ENCODE measurements at places on chromosomes 1 and 21.

GRCh38 chr1:70941563-70941962, 106.1 kb downstream of the PTGER3 start:
- DNase-seq = no peak

DNA sequence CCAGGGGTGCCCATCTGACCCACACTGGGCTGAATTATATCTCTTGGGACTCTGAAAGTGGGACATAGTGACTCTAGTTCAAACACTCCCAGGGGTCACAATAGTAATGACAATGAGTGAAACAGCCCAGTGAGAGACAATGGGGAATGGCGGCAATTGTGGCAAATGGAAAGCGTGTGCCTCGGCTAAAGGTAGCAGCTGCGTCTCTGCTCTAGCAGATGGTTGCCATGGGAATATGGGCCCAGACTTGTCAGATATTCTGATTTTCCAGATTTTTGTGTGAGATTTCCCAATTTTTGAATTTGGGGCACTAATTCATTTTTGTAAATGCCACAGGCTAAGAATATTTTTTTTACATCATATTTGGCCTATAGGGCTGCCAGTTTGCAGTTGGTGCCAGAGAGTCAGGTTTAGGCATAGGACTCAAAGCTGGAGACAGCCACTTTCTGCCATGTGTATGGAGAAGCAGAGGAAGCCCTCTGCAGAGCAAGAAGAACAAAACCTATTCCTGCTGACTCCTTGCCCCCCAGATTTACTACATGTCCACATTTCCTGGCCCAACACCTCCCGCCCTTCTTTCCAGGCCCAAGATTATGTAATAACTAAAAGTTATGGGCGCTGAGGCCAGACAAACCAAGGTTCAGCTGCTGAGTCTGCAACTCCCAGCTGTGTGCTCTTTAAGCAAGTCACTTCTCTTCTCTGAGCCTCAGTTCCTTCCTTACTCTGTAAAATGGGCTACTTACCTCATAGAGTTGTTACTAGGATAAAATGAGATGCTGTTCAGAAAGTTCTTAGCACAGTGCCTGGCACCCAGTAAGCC, 21.6 kb upstream of the PTP4A2 start:
- DNase-seq = no peak

GRCh38 chr1:101365878-101366277, 129.1 kb downstream of the S1PR1 start:
- no peak for DNase-seq

DNA sequence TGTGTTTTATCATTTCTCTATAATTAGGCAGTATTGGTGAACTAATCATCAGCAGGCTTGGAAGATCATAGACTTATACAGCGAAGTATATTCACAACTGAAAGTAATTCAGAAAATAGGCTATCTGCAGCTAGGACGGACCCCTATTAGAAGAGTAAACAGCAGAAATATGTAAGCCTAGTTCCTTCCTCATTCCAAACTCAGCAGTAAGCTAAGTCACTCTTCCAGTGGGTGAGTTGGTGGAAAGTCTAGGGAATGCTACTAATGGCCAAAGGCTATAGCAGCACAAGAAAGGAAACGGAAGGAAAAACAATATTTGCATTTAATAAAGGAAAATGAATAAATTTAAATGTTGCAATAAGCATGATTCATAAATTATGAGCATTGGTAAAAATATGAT, 918.1 kb upstream of the TMPRSS15 start:
- no peak for DNase-seq

DNA sequence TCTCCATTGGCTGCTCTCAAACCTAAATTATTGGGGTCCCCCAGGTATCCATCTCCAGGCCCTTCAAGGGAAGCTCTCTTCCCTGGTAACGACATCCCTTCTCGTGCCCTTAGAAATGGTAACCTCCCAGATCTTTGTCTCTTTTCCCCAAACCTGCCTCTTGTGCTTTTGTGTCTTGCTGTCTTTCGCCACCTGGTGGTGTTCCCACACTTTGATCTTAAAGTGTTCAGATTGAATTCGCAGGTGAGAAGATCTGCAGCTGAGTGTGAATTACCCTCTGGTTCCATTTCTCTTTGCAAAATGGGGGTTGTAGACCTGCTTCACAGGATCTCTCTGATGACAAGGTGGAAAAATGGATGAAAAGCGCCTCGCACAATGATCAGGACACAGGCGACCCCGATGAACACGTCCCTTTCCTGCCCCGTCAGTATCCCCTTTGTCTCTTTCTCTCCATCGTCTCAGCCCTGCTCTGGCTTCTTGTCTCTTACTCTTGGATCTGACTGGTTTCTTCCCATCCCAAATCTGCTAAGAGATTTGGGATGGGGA, 53.1 kb downstream of the DOP1B start:
- DNase-seq = peak; percentile 82

DNA sequence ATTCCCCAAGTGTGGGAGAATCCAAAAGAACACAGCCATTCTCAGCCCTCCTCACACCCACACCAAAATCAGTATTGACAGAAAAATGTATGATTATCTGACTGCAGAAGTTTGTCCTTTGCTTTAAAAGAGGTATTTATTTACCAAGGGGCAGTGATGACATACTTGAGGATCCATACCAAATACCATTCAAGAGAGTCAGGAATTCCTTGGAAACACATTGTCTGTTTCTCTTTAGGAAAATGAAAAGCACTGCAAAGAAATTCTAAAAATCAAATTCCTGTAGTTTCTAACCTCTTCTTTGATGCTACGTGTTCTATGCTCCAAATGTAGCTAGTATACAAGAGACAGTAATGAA, 509.6 kb upstream of the CXADR start:
- DNase-seq = no peak

- peak; percentile 96 for DNase-seq
Measured at GRCh38 chr1:35449334-35450008, 107.7 kb downstream of the KIAA0319L start.
